Left renal cortex interstitium (tissue), 4 donors: ENCODE measurements at places on chromosomes 7 and 10. TPM values are rescaled to one million over a fixed set of nuclear protein-coding genes. Genes with fewer than 3 reads are reported as not detected.

DNA sequence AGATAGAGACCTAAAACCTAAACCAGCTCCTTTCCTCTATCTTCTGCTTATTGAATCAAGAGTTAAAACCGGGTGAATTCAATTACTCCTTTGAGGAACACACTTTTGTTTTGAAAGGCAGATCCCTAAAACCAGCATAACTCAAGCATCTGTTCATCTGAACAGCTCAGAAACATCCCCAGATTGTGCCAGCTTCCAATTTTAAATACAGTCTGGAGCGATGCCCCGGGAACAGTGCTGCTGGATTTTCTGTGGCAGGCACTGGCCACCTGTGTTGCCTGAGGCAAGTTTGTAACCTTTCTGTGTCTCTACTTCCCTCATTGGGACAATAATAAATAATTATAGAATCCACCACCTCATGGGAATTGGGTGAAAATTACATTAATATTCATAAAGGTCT is 281.4 kb upstream of the NFE2L3 start:
- DNase-seq: no peak

The AOAH gene
- 2.4 TPM for polyA plus RNA-seq

GRCh38 chr10:97896756-97897358 is 47.2 kb downstream of the GOLGA7B start:
- DNase-seq: no peak

- DNase-seq: no peak
Measured at GRCh38 chr10:60806921-60807320, 28.6 kb downstream of the CDK1 start.

The TMEM229A gene
- polyA plus RNA-seq: 0.14 TPM

The OR2A1 gene
- polyA plus RNA-seq: 1.9 TPM

The STRIP2 gene
- 2.8 TPM for polyA plus RNA-seq

The GALNT17 gene
- polyA plus RNA-seq: 3.9 TPM

The NEUROD6 gene
- polyA plus RNA-seq: not detected
